H1 (cell line): ENCODE measurements at places on chromosomes 6 and 20. TPM values are rescaled to one million over a fixed set of nuclear protein-coding genes. Genes with fewer than 3 reads are reported as not detected.

Gene FRK
- total RNA-seq, result 0.19 and 0.24 TPM in 2 replicates

Gene RAET1G
- total RNA-seq, result not detected in 2 replicates

Gene OR2J3
- not detected in 2 replicates for total RNA-seq

Gene GCNT2
- 52.5 and 54.3 TPM in 2 replicates for total RNA-seq

Gene MAFB
- total RNA-seq, result 1.6 and 1.8 TPM in 2 replicates
